GM10248 (cell line): ENCODE measurements at places on chromosomes 5 and 9.

DNA sequence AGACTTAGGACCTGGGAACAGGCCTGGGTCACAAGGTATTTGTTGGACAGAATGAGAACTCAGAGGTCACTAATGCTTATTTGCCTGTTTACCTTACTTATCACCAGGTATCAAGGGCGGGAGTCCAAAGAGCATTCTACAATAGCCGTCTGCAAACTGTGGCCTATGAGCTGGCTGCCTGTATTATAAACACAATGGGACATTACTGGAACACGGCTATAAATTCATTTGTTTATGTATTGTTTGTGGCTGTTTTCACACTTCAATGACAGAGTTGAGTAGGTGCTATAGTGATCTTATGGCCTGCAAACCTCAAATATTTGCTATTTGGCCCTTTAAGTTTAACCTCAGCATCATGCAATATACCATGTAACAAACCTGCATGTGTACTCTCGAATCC lies 76.6 kb upstream of the ASTN2 start:
- no peak for DNase-seq

DNA sequence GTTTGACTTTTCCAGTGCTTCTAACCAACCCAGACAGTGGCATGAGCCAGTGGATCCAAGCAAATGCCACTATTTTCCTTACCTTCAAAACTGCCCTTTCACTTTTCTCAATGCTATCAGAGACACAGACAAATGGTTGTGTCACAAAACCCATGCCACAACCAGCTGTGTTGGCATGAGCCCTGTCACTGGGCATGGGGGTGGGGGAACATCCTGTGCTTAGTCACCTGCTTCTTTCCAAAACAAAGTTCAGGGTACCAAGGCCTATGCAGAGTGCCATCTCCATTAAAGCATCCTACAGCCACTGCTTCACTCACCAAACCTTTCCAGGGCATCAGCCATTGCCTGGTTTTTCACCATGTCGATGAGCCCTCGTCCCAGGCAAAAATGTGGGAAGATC lies 30.1 kb downstream of the NIPSNAP3B start:
- DNase-seq = no peak

- peak; percentile 27 for DNase-seq
These were observed 113.8 kb downstream of the TRIM32 start for GRCh38 chr9:116800885-116801284.

DNA sequence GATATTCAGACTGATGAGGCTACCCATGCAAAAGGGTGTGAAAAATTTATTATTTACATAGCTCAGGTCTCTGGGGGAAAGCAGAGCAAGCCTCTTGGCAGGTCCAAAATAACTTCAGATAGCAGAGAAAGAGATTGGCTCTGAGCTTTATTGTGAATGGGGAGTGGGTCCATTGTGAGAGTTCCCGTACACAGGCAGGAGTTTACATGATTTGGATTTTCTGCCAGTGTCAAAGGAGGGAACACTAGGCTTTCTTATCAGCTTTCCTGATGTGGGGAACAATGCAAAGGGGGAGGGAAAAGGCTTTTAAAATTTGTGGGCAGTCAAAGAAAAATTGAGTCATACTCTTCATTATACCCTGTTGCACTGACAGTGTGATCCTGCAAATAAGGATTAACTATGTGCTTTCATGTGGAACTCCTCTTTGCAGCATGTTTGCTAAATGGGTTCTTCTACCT lies 615.0 kb upstream of the RIOK2 start:
- no peak for DNase-seq

DNA sequence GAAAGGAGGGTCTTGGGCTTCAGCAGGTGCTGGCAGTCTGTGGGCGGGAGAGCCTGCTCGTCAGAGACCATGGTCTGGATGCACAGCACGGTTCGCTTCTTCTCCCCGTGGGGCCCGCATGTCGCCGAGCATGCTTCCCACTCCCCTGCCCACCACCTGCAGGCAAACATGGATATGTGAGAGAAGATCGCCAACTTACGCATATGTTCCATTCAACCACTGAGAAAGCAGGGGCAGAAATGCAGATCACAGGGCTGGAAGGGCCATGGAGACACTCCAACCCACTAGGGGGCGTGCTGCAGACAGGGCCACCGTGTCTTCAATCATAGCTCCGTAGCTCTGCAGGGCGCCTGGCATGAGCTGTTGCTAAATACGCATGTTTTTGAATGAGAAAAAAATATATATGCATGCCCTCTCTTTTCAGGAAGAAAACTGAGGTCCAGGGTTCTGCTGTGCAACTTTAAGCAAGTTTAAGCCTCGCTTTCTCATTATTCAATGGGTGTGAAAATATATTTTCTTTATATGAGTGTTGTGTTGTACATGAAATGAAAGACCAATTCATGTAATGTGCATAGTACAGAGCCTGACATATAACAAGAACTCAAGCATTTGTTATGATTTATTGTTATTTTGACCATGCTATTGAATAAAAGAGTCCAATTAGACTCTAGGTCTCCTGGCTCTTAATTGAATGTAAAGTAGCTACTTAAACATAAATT lies 148.0 kb downstream of the TARS1 start:
- DNase-seq = peak; percentile 24
